ENCODE measurements at places on chromosomes 13 and 19.
A peak's percentile ranks its signal among the peaks of the same experiment; 100 is the strongest.

DNA sequence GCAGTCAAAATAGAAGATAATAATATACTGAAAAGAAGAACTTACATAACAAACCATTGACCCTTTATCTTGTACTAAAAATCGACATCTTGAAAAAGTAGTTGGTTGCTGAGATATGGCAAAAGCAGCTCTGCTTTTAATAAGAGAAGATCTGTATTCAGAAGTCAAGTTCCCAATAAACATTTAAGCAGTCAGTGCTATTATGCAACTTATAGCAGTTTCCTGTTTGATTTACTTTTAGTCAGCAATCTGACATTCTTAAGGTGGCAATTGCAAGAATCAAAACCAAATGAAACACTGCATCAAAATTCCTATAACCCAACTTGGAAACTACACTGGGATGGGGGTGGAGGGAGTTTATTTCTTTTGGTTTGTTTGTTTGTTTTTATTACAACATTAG lies 165.5 kb downstream of the TBC1D4 start:
- DNase-seq: no peak

DNA sequence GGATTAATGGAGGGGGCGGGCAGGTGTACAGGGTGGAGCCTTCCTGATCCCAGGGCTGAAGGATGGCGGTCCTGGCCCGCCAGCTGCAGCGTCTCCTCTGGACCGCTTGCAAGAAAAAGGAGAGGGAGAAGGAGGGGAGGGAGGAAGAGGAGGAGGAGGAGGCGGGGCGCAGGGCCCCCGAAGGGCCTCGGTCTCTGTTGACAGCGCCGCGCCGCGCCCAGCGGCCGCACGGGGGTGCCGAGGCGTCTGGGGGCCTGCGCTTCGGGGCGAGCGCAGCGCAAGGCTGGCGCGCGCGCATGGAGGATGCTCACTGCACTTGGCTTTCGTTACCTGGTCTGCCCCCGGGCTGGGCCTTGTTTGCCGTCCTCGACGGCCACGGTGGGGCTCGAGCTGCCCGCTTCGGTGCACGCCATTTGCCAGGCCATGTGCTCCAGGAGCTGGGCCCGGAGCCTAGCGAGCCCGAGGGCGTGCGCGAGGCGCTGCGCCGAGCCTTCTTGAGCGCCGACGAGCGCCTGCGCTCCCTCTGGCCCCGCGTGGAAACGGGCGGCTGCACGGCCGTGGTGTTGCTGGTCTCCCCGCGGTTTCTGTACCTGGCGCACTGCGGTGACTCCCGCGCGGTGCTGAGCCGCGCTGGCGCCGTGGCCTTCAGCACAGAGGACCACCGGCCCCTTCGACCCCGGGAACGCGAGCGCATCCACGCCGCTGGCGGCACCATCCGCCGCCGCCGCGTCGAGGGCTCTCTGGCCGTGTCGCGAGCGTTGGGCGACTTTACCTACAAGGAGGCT lies at the start of gene PPM1N:
TSS of gene PPM1N (plus strand) at position 33 of the 785 bp plus-strand sequence. CDS start at position 63, 30 bp downstream.
- peak; percentile 37 for DNase-seq

DNA sequence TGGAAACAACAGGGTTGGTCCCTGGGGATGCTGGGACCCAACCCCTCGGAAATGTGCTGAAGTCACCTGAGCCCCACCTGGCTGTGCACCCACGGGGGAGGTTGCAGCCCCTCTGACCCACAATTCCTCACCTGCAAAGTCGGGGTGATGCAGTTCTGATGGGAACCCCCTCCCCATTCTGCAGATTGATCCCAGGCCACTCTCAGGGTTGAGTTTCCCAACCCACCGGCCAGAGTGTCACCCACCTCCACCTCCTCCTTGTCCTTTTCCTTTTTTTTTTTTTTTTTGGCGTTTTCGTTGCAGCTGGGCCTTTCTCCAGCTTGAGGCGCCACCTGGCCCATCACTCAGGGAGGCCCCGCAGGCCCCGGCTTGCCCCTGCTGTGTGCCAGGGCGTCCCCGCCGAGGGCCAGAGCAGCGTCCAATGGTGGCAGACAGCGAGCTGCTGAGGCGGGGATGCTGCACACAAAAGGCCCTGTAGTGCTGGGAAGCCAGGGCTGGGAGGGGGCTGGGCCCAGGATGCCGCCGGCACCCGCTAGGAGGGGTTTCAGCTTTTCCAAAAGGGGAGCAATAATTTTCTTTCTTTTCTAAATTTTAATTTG lies 4.6 kb downstream of the PIK3R2 start:
- DNase-seq: peak; percentile 75

DNA sequence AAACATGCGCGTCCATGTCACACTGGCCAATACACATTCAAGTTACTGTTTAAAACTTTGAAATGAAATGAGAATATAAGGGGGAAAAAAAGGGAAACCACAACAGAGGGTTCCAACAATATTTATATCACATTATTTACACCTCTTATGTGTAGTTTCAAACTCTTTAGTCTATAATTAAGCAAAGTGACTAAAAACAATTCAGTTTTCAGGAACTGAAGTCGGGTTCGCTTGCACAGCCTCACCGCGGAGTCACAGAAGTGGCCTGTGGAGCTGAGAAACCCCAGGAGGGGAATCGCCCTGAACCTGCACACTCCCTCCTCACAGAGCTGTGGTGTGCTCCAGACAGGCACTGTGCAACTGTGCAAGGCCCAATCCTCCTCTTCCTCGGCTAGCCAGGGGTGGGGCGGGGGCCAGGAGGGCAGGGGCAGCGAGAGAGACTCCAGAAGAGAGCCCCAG lies 75.9 kb downstream of the STK24 start:
- DNase-seq: no peak

DNA sequence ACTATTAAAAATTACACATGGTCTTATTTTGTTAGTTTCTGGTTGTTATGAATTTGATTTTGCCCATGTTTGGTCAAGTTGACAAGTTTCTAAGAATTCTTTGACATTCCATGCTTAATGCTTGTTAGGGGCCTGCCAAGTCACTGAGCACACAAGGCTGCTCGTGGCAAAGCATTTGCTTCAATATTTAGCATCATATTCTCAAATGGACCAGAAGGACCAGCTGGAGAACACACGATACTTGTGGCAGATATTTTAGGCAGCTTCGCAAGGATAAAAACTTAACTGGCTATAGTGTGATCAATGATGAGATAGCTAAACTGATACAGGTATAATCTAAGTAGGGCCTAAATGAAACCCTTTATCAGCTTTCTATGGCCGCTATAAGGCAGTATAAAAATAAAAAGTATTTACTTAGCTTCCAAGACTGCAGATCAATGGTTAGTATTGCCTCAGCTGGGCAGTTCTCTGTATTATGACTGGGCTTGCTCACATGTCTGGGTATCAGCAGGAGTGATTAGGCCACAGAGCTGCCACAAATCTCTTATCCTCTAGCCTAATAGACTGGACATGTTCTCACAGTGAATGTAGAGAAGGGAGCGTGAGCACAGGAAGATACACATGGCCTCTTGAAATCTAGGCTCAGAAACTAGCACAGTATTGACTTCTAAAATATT lies 155.9 kb upstream of the SPRY2 start:
- no peak for DNase-seq

- DNase-seq: no peak
Measured at GRCh38 chr19:37217480-37217774, 587 bp upstream of the ZNF383 start.

- no peak for DNase-seq
Measured at GRCh38 chr13:44171156-44171555, 202.5 kb upstream of the SERP2 start.

GRCh38 chr13:40170091-40170490 lies 496.4 kb downstream of the FOXO1 start:
- DNase-seq: no peak

DNA sequence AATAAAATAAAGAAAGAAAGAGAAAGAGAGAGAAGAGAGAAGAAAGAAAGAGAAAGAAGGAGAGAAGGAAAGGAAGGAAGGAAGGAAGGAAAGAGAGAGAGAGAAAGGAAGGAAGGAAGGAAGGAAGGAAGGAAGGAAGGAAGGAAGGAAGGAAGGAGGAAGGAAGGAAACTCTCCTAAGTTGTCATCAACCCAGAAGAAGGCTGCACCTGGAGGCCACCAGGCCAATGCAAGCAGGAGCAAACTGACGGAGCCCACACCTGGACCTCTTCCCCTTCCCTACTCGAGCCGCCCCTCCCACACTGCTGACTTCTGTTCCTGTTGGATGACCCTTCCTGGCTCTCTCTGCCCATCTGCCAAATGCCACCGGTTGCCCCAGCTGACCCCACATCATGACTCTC lies 8.7 kb downstream of the ACER1 start:
- no peak for DNase-seq

- no peak for DNase-seq
Measured at GRCh38 chr19:48633148-48634035, 3.8 kb downstream of the DBP start.

- no peak for DNase-seq
Measured at GRCh38 chr13:91563799-91564198, 165.4 kb downstream of the GPC5 start.

DNA sequence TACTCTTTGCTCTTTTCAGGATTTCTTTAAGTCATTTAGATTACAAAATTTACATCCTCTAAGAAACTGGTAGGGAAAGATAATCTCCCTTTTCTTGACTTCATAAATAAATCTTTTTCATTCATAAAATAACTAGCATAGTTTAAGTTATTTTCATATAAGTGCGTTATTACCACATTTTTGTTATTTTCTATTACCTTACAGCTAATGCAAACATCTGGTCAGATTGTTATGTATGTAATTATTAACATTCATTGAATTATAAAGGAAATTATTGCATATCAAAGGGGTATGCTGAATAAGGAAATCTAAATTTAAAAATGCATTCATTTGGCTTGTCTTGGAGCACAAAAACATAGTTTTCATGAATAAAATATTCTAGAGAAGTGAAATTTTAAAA lies 55.3 kb upstream of the SLITRK1 start:
- DNase-seq: no peak

GRCh38 chr13:67075239-67075638 lies 154.9 kb downstream of the PCDH9 start:
- DNase-seq: no peak

DNA sequence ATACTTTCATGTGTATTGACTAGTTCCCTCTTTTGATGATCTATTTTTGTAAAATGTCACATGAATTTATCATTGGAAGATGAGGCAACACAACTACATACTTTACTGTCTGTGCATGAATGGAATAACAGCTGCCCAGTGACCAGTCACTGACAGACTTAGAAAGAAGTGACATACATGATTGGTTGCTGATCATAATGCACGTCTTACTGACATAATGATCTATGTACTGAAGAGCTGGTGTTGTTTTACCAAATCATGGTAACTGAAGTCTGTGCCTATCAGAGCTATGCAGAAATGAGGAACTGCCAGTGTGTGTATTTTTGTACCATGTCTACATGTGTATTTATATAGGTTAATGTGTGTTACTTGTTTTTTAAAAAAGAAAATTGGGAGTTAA lies 26.5 kb downstream of the GPR18 start:
- no peak for DNase-seq

DNA sequence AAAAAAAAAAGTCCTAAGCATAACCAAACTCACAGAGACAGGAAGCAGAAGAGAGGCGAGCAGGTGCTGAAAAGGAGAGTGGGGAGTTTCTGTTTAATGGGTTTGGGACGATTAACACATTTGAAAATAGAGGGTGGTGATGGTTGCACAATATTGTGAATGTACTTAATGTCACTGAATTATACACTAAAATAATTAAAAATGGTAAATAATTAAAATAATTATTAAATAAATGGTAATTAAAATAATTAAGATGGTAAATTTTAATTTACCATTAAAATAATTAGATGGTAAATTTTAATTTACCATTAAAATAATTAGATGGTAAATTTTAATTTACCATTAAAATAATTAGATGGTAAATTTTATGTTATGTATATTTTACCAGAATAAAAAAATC lies 74.8 kb upstream of the XPO4 start:
- no peak for DNase-seq

DNA sequence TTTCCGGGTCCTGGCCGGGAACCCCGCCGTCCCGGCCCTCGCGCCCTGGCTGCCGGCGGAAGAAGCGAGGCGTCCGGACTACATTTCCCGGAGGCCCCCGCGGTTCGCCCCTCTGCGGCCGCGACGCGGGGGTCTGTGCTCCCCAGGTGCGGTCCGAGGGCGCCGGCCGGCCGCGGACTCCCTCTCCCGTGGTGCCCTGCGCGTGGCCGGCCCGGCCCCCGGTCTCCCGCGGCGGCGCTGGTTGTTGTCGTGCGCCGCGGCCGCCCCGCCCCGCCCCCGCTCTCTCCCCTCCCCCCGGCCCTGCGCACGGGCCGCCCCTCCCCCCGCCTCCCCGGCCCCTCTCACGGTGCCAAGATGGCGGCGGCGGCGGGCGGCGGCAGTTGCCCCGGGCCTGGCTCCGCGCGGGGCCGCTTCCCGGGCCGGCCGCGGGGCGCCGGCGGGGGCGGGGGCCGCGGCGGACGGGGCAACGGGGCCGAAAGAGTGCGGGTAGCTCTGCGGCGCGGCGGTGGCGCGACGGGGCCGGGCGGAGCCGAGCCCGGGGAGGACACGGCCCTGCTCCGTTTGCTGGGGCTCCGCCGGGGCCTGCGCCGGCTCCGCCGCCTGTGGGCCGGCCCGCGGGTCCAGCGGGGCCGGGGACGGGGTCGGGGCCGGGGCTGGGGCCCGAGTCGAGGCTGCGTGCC lies at the start of gene KMT2B:
TSS of gene KMT2B (plus strand) at position 339 of the 680 bp plus-strand sequence. CDS start at position 355, 16 bp downstream.
- peak; percentile 100 for DNase-seq

DNA sequence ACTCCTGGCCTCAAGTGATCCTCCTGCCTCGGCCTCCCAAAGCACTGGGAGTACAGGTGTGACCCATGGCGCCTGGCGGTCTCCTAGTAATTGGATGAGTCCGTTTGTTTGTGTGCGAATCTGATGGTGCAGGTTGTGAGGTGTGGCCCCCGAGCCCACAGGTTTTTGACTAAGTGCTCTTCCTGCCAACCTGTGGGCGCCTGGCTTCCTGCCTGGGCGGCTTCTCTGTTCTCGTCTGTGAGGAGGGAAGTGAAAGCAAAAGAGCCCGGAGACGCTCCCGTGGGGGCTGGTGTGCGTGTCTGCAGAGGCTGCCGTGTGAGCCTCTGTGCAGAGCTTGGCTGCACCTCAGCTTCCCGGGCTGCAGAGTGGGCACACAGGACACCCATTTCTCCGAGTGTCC lies 10.0 kb downstream of the ARHGAP45 start:
- no peak for DNase-seq

GRCh38 chr13:112893207-112893569 lies 75.8 kb upstream of the MCF2L start:
- no peak for DNase-seq

- DNase-seq: no peak
Measured at GRCh38 chr13:80245162-80245733, 95.7 kb downstream of the SPRY2 start.

Measured in frontal cortex (tissue), 4 donors.